ENCODE measurements at places on chromosomes 7 and 10.
A peak's percentile ranks its signal among the peaks of the same experiment; 100 is the strongest.

GRCh38 chr10:84613336-84614021 is 285.1 kb downstream of the CCSER2 start:
- DNase-seq = peak; percentile 10

DNA sequence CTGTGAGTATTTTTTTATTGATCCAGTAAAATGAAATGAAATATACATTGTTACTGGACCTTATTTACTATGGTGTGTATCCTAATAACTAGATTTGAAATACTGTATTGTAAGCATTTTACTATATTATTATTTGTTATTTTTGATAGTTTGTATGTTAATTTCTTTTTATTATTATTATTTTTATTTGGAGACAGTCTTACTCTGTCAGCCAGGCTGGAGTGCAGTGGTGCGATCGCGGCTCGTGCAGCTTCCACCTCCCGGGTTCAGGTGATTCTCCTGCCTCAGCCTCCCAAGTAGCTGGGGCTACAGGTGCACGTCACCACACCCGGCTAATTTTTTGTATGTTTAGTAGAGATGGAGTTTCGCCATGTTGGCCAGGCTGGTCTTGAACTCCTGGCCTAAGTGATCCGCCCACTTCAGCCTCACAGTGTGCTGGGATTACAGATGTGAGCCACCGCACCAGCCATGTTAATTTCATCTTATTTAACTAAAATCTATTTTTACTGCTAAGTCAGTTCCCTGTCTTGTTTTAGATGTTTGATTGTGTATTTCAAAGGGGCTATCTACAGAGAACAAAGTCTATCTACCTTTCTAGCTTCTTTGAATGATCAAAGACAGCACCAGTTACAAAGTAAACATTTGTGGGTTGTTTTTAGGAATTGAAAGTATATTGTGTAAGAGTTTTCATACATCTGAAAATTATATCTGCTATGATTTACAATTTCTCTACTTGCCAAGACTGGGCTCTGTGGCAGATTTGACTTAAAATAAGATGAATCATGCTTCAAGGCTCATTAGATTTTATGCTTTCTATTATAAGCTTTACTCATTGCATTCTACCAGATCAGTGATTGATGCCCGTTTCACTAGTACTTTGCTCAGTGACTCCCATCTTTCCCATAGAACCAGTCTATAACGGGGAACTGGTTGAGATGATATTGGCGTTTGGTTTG is 41.6 kb downstream of the CDC123 start:
- no peak for DNase-seq

- DNase-seq = no peak
Measured at GRCh38 chr7:155962968-155963300, 150.7 kb upstream of the SHH start.

GRCh38 chr7:137986252-137987017 is 15.5 kb downstream of the CREB3L2 start:
- no peak for DNase-seq

DNA sequence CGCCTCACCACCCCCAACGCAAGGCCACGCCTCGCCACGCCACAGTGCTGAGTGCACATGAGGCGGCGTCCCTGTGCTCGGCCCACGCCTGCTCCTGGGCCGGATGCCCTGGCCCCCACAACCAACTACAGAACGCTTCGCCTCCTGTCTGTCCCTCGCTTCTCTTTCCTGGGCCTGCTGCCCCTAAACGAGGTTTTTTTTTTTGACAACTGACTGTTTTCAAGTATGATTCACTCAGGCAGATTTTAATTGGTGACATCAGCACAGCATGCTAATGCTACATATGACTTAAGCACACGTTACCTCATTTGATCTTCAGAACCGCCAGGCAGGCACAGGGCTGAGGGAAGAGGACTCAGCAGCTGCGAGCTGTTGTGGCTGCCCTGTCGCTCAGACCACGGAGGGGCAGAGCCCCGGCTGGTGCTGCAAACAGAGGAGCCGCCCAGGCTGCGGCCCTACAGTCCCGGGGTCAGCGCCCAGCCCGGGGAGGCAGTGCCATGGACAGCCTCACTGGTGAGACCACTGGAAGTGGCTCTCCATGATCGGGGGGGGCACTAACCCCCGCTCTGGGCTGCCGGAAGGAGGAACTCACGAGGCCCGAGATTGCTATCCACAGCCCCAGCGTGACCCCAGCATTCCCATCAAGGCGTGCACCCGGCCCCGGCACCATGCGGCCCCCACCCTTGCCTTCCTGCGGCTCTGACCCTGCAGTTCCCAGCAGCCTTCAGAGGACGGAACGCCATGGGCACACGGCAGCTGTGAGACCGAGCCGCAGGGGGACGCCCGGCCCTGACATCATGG is 212.8 kb downstream of the MAD1L1 start:
- DNase-seq = peak; percentile 58

DNA sequence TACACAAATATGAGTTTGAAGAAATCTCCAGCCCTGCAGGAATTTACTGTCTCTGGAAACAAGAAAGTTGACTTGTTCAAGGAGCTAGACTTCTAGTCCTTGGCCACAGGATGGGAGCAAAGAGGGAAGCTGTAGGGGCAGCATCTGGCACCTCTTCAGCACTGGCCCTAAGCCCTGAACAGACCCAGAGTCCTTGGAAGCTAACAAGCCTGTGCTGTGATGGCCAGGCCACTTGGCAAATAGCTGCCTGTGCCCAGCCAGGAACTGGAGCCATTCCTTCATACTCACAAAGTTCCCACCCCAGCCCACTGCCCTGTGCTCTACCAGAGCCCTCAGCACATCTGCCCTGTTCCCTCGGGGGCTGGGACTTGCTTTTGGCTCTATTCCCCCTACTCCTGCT is 9.4 kb upstream of the COL13A1 start:
- no peak for DNase-seq

- DNase-seq = no peak
Measured at GRCh38 chr10:16942381-16943078, 125.3 kb upstream of the RSU1 start.

DNA sequence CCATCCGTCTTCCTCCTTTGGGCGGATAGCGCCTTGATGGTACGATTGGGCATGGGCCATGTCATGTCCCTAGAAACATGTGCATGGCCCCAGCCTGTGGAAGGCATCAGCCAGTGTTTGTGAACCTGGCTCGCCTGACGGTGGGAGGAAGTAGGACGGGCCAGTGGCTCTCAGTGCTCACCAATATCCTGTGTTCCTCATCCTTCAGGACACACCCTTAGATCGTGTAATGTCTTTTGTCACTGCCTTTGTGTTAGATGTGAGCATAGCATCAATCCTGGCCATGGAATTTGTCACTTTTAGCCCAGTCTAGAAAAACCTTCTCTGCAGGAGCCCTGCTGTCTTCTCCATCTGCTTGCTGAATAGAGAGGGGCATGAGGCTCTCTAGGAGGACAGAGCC is 77.6 kb downstream of the PFKFB3 start:
- DNase-seq = no peak

- DNase-seq = no peak
Measured at GRCh38 chr10:14566498-14566897, 208.2 kb downstream of the FAM107B start.

DNA sequence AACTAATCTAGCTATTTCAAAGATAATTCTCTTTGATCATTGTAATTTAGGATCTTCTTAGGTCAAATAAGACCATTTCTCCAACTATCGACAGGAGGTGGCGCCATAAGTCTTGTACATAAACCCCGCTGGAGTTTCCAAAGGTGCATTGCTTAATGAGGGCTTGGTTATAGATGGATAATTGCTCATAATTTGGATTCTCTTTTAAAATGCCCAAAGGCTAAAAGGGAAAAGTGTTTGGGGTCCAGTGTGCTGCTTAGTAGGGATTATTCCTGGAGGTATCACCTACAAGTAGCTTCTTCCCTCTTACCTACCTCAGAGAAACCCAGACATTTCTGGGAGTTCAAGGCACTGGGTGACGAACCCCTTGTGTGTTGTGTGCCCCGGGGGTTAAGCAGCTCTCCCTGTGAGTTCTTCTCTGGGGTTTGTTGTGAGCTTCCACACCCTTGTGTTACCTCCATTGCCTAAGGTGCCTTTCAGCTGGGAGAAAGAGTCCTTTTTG is 75.2 kb downstream of the PAXIP1 start:
- DNase-seq = peak; percentile 91

Data from activated naive CD4-positive, alpha-beta T cell treated with anti-CD3 and anti-CD28 coated beads for 36 hours (primary cell).